ENCODE measurements at places on chromosomes 16 and 17. TPM values are rescaled to one million over a fixed set of nuclear protein-coding genes. Genes with fewer than 3 reads are reported as not detected.

- H3K27ac ChIP-seq: no peak overlapping the region
- no peaks in the 10 kb centered on the region for H3K27me3 ChIP-seq
- DNase-seq: no peak
- no peaks in the 10 kb centered on the region for H3K4me1 ChIP-seq
- no peak overlapping the region for H3K4me3 ChIP-seq
- peaks cover 28% of the 10 kb centered on the region for H3K36me3 ChIP-seq
Observed at GRCh38 chr16:28112908-28113307, 49.4 kb upstream of the GSG1L start.

- H3K27me3 ChIP-seq: no peaks in the 10 kb centered on the region
- H3K27ac ChIP-seq: no peak overlapping the region
- no peak overlapping the region for H3K4me3 ChIP-seq
- no peaks in the 10 kb centered on the region for H3K4me1 ChIP-seq
Observed at GRCh38 chr17:77881545-77881944, 77.0 kb upstream of the TNRC6C start.

GRCh38 chr17:18877104-18877645 lies 19.2 kb downstream of the PRPSAP2 start:
- no peaks in the 10 kb centered on the region for H3K27me3 ChIP-seq
- H3K36me3 ChIP-seq: peaks cover 61% of the 10 kb centered on the region
- no peaks in the 10 kb centered on the region for H3K4me1 ChIP-seq
- DNase-seq: no peak
- no peak overlapping the region for H3K27ac ChIP-seq

- no peak overlapping the region for H3K4me3 ChIP-seq
- no peak overlapping the region for H3K27ac ChIP-seq
- DNase-seq: no peak
Observed at GRCh38 chr16:71771571-71771970, 37.1 kb downstream of the AP1G1 start.

DNA sequence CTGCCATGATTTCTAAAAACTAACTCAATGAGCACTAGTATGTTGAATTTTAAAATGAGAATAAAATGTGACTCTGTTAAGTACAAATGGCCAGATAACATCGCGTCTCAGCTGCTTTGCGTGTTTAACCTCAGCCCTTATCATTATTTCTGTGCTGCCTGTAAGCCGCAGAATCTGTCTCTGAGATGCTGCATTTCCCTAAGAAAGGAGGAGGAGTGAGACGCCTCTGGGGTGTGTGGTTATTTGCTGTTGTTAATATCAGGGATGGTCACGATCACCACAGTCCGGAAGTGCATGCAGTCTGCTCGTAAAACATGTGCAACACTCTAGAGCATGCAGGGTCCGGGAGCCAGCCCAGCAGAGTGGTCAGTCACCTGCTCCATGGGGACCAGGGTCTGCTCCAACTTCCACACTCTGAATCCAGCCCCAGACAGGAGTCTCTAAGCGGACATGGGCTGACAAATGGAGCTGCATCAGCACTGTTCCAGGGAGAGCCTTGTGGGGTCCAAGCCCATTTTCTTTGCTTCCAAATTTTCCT lies 342.5 kb downstream of the MAF start:
- no peaks in the 10 kb centered on the region for H3K27me3 ChIP-seq
- H3K36me3 ChIP-seq: no peaks in the 10 kb centered on the region
- DNase-seq: no peak
- no peaks in the 10 kb centered on the region for H3K4me1 ChIP-seq
- no peak overlapping the region for H3K27ac ChIP-seq

DNA sequence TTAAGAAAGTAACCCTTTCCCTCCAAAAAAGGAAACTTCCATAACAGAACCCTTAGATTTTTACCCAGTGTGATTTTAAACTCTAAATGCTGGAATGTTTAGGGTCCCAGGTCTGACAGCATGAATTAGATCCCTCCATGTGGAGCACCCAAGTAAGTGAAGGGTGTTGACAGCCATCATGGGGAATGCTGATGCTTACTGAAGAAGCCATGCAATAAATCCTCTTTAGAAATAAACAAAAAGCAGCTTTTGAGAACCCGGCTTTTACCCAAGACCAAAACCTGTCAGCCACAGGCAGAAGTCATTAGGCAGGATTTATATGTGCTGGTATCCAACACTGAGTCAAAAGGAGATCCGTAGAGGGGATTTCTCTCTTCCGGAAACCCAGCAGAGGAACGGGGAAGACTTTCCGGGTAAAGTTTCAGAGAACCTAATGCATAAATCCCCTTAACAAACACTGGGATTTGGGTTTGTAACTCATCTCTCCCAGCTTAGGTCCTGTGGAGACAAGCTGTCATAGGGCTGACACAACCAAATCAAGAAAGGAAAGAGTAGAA lies 287.5 kb downstream of the IRX3 start:
- no peaks in the 10 kb centered on the region for H3K36me3 ChIP-seq
- no peak overlapping the region for H3K4me3 ChIP-seq
- H3K27me3 ChIP-seq: no peaks in the 10 kb centered on the region
- no peak for DNase-seq
- H3K4me1 ChIP-seq: no peaks in the 10 kb centered on the region

DNA sequence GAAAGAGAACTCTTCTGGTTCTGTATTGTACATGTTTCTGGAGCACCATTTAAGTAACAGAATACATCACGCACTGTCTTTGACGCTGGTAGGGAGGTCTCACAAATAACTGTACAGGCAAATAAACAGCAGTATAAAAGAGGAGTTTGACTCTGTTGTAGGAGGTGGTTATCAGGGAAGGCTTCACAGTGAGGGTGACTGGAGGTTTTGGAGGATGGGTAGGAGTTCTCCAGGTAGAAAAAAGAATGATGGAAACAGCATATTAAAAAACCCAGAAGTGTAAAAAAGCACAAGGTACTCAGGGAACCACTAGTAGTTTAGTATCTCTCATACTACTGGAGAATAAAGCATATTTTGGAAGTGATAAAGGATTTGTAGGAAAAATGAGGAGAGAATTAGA lies 2.7 kb upstream of the SLC6A2 start:
- peaks cover 41% of the 10 kb centered on the region for H3K27me3 ChIP-seq
- H3K4me3 ChIP-seq: no peak overlapping the region
- no peaks in the 10 kb centered on the region for H3K36me3 ChIP-seq
- no peak for DNase-seq

DNA sequence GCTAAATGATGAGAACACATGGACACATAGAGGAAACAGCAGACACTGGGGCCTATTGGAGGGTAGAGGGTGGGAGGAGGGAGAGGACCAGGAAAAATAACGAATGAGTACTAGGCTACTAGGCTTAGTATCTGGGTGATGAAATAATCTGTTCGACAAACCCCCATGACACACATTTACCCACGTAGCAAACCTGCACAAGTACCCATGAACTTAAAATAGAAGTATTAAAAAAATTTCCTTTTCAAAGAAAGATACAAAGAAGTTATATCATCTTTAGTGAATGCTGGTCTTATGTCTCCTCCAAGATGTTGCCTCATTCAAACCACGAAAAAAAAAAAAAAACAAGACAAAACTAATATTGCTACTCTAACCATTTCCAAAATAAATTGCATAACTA lies 31.7 kb downstream of the MBTD1 start:
- no peak overlapping the region for H3K4me3 ChIP-seq
- no peak for DNase-seq
- H3K4me1 ChIP-seq: no peaks in the 10 kb centered on the region
- H3K27ac ChIP-seq: no peak overlapping the region
- no peaks in the 10 kb centered on the region for H3K27me3 ChIP-seq

The NGFR gene
- 9.6 TPM for total RNA-seq

The TP53TG3F gene
- not detected for total RNA-seq

The WFIKKN1 gene
- total RNA-seq: 8.7 TPM

All from H9 (cell line).